NCI-H2171 treated with DMSO at 0.1 percent for 48 hours (cell line): ENCODE measurements at places on chromosomes 6 and 20.

DNA sequence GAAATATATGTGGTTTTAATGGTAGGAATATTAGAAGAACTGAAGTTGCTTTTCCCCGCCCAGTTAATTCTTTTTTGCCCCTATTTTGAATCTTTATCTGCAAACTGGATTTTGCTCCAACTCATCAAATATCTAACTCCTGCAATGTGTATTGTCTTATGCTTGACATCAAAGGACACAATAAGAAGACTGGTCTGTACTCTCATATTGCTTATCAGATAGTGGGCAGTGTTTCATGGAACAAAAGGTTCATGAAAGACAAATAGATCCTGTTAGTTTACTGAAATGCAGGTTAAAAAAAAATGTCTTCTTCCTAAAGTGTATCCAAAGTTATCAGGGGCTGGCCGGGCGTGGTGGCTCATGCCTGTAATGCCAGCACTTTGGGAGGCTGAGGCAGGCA is 27.7 kb upstream of the GTF3C6 start:
- no peak for DNase-seq

DNA sequence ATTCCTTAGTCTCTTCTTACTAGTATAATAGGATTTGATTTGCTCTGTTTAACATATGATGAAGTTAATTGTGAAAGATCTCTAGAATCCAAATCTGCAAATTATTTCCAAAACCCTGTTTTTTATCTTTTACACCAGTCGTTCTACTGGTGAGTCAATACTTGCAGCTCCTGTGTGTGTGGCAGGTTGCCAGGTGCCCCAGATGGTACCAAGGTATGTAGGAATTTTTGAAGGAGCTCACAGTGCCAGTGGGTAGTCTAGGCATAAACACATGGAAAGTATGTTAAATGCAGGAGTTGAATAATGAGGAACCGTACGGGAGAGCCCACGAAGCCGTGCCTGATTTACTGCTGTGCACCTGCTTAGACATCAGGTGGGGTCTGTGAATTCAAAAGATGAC is 192.2 kb downstream of the FARS2 start:
- peak; percentile 79 for DNase-seq

DNA sequence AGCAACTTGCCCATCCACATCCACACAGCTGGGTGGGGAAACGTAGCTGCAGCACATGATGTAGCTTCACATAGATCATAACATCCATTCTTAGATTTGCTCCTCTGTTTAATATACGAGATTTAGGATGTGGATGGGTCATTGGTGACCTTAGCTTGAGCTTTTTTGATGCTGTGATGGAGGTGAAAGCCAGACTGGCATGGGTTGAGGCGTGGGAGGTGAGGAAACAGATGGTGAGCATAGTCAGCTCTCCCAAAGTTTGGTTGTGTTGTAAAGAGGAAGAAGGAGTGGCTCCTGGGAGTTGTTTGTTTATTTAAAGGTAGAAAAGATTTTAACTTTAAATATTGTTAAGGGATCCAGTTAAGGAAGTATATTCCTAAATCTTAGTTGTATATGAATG is 5.3 kb downstream of the ARFGEF2 start:
- DNase-seq = no peak

GRCh38 chr6:100296810-100297544 is 167.7 kb downstream of the SIM1 start:
- no peak for DNase-seq

- DNase-seq = peak; percentile 10
Measured at GRCh38 chr6:152952866-152953509, 29.9 kb downstream of the FBXO5 start.

DNA sequence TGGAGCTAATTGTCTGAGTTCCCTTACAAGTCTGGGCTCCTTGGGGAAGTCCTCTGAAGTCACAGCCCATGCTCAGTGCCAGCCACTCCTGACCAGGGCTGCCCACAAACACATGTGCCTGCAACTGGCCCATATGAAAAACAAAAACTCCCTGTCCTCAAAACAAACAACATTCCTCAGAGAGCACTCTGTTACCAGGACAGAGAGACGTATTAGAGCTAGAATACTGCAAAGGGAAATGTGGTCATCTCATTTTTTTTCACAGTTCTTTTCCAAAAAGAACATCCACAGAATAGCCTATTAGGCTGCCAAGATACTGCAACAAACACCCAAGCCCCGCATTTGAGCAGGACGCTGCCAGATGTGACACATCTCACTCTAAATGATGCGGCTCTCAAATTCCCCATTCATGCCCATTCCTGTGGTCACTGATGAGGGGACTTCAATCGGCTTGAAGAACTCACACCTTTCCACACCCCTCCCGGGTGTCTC is 71.1 kb downstream of the SLC22A23 start:
- no peak for DNase-seq

DNA sequence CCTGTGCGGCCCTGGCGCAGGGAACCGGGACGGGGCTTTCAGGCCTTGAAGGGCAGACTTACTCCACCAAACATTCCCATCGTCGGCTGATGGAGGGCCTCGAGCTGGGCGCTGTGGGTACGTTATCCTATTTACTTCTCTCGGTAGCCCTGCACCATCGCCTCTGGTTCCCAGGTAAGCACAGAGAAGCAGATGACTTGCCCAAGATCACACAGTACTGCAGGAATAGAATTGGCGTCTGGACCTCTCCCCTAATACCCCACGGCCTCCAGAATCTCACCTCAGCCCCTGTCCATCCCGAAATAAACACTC is 46.4 kb downstream of the PDYN start:
- DNase-seq = no peak

- no peak for DNase-seq
Measured at GRCh38 chr6:137728386-137729349, 138.4 kb upstream of the TNFAIP3 start.

DNA sequence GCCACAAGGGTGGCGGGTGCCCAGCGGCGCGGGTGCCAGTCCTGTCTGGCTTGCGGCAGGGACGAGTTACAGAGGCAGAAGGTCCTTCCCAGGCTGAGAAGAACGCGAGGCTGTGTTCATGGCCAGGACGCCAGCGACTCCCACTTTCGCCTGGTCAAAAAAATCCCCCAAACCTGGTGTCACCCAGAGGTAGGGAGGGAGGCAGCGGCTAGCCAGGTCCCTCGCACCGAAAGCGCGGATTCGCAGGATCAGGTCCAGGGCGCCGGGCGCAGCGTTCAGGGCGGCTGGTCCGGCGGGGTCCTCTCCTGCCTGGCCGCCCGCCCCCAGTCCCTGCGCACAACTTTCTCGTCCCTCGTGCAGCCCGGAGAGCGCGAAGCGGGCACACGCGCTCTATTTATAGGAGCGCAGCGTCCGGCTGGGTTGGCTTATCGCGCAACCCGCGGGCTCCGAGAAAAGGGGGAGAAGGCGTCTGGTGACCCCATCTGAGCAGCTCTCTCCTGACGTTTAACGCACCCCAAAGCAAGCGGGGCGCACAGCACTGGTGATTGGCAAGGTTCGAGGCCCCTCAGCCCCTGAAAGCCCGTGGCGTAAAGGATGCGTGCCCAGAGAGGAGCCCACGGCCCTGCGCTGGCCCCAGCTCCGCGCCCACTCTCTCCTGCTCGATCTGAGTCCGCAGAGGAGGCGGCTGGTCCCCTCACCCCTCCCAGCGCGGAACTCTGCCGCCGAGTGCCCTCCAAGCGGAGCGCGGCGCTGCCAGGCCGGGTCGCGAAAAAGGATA is 519 bp downstream of the CBLN4 start:
- DNase-seq = no peak
